ENCODE measurements at places on chromosomes 2 and 18.

GRCh38 chr2:241701149-241701398, 765 bp upstream of the ING5 start:
- no peak for DNase-seq

DNA sequence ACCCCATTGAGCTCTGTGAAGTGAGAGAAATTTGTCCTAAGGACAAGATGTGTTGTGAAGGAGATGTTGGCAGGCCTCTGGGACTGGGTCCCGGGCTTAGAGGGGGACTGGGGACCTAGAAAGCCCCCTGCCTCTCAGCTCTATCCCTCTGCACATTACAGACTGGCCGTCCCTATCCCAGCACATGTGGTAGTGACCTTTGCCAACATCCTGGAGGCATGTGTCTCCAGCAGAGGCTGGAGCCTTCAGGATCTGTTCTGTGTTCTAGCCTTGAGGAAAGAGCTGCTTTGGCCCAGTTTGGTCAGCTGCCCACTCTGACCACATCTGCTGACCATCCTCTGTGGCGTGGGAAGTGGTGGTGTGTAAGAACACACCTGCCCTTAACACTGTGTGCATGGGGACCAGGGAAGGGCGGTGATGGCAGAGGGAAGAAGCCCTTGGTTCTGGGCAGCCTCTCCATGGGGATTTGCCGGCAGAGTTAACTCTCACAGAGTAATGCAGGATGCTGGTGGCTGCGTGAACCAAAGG, 33.4 kb downstream of the NCK2 start:
- DNase-seq: no peak

DNA sequence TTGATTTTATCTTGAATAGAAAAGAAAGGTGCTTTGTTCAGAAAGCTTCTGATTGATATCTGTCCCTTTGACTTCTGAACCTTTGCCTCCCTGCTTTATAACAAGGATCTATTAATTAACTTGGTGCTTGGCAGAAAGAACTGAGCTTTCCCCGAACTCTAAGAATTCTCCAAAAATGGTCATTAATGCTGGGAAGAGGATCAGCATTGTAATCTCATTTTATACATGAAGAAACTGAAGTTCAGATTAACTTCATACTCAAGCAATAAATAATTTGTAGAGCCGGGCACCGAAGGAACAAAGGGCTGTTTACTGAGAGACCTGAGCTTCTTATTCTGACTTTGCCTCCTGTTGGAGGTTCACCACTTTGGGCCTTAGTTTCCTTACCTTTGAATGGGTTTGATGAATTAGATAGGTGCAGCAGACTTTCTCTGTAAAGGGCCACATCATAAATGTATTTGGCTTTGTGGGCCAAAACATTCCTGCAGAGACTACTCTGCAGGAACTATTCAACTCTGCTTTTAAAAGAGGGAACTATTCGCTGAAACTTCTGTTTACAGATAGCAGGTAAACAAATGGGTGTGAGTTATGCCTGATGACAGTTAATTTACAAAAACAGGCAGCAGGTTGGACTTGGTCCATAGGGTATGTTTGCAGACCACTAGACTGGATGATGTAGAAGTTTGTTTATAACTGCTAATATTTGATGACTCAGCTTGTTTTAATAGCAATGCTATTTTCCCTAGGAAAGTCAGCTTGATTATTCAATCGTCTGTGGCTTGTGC, 272.9 kb downstream of the TGIF1 start:
- no peak for DNase-seq

GRCh38 chr2:88654714-88655113, 27.4 kb upstream of the EIF2AK3 start:
- DNase-seq: no peak

DNA sequence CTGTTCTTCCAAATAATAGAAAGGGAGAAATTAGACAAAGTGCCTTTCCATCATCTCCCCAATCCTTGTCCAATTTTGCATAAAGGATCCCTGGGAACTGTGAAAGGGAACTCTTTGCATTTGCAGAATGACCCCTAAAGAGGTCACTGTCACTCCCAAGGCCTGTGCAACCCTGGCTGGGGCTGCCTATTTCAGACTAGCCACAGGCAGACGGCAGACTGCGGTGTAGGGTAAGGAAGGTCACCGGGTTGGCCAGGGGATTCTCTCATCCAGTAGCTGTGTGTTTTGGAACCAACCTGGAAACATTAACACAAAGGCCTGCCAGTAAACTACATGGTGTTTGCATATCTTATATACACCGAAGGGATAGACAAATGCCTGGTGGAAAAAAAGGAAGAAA, 818.7 kb downstream of the BCL11A start:
- no peak for DNase-seq

DNA sequence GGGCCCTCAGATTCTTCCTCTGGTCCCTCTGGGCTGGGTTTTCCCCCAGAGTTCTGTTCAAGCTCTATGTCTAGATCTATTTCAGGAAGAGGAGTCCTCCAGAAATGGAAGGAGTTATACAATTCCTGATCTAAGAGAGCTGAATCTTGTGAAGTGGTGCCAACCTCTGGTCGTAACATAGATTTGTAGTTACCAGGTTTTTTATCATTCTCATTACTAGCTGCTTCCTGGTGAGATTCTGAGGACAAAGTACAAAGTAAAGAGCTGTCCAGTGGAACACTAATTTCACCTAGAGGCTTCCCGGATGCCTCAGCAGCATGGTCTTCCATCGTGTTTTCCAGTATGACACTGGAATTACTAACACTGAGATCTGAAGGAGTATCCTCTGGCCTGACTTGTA, 44.1 kb downstream of the PPP4R1 start:
- no peak for DNase-seq

DNA sequence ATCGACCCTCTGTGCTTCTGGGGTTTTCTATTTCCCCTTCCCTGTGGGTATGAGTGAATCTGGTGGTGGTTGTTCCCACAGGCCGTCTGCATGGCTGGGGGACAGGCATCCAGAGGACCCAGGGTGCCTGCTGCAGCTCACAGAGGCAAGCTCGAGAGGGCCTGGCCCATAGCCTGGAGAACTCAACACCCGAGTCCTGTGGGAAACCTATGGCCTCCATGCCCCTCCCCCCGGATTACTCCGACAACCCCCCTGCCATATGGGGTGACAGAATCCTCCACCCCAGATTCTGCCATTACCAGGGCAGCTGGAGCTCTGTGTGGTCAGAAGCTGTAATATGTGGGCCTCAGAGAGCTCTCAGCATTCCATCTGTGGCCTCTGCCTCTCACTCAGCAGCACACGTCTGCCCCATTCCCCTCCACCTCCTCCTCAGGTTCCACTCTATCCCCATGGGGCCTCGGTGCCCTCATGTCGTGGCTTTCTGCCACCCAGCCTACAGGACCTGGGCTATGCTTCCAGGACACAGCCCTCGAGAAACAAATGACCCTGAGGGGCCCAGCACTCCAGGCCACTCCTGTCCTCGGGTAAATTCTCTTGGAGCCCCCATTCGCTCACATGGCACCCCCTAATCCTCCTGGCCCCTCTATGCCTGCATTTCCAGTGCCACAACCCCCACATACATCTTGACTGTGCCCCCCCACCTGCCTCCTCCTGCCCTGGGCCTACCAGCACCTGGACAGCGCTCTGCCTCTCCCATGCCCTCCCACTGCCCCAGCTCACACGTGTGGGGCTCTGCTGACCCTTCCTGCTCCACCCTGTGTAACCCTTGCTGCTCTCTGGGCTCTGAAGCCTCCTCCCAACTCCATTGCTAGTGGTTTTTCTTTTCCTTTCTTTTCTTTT, 3.6 kb downstream of the MZT2A start:
- DNase-seq: no peak

DNA sequence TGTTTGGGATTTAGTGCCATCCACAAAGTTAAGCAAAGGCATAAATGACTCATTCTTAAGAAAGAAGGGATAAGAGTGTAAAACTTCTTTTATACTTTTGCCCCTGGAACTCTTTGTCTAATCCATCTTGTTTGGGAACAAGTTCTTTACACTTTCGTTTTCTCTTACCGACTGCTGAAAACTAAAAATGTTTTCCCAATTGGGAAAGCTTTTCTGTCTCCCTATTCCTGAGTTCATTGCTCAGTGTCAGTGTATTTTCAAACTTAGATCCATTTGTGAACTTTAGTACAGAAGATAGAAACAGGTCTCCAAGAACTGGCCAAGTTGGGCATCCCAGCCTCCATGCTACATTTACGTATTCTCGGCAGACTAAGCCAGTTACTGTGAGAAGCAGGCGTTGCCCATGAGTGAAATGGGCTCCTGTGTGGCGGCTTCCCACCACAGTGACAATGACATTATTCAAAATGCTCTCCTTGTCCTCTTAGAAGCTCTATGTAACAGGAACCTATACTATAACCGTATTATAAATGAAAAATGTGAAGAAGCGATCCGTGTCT, 51.7 kb downstream of the TGOLN2 start:
- DNase-seq: no peak

- no peak for DNase-seq
Observed at GRCh38 chr2:186183406-186183805, 302.7 kb upstream of the ZC3H15 start.

All from BJ (cell line).